ENCODE measurements at places on chromosomes 5 and 9.

DNA sequence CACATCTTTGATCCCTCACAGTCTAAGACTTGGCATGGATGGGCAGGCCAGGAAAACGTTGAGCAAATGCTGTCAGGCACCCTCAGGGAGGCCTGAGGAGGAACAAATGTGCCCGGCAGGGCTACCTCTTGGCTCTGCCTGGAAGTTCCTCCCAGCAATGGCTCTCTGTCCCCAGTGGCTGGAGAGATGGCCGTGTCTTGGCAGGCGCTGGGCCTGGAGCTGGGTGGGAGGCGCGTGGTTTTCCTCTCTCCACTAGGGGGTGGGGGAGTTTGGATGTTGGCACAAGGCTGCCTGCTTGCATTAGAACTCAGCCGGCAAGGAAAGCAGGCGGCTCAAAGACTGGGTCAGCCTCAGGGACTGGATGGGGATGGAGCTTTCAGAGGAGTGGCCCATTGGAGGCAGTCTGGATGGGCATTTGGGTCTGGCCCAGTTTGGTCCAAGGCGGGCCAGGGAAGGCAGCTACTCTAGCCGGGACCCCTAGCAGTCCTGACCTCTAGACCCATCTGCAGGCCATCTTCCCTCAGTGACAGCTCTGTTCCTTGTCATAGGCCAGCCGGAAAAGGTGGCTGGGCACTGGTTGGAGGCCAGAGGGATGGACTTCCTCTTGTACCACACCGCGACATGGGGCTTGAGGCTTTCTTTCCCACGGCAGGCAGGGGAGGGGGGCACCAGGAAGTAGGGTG, 68.2 kb upstream of the STC2 start:
- no peak for DNase-seq

GRCh38 chr5:14153932-14154731, 11.0 kb downstream of the TRIO start:
- DNase-seq, result no peak

DNA sequence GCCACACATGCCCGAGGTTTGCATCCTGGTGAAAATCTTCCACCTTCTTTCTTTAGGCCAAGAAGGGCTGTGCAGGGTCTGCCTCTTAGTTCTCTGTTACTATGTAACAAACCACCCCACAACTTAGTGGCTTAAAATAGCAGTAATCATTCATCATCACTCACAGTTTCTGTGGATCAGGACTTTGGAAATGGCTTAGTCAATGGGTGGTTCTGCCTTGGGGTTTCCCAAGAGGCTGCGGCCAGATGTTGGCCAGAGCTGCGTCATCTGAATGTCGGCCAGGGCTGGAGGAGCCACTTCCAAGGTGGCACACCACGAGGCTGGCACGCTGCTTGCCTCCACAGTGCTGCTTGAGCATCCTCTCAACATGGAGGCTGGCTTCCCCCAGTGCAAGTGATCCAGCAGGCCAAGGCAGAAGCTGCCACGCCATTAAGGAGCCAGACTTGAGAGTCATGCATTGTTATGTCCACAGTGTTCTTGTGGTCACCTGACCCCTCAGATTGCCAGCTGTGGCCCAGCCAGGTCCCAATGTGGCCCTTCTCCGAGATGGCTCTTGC, 135.2 kb downstream of the RXRA start:
- no peak for DNase-seq

GRCh38 chr5:548256-548655, 24.0 kb upstream of the SLC9A3 start:
- no peak for DNase-seq

DNA sequence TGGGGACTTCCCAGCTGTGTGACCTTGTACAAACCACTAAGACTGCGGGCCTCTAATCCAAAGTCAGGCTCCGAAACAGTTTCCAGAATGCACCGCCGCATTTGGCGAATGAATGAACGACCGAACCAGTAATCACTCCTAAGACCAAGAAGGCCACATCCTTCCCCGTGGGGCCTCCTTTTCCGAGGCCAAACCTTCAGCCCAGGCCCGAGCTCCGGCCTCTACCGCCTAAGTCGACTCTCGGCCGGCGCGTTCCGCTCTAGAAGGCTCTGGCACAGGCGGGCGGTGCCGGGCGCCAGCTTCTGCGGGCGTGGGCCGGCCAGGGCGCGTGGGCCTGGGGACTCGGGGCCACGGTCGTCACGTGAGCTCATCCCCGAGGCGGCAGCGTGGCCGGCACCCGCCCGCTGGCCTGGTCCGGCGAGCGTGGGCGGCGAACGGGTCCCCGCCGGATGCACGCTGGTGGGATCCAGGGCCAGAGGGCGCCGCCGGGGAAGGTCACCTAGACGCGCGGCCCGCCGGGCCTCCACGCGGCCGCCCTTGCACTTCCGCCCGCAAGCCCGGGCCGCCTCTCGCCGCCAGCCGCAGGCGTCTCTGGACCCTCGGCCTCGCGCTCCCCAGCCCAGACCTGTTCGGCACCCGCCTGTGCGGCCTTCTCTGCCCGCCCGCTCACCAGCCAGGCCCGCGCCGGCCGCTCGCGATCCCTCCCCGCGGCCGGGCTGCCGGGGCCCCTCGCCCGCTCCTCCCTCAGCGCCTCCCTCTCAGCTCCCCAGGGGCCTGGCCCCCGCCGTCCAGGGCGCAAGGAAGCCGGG, 754 bp downstream of the VDAC1 start:
- peak; percentile 6 for DNase-seq

GRCh38 chr5:150774145-150774544, 4.4 kb upstream of the SMIM3 start:
- no peak for DNase-seq

DNA sequence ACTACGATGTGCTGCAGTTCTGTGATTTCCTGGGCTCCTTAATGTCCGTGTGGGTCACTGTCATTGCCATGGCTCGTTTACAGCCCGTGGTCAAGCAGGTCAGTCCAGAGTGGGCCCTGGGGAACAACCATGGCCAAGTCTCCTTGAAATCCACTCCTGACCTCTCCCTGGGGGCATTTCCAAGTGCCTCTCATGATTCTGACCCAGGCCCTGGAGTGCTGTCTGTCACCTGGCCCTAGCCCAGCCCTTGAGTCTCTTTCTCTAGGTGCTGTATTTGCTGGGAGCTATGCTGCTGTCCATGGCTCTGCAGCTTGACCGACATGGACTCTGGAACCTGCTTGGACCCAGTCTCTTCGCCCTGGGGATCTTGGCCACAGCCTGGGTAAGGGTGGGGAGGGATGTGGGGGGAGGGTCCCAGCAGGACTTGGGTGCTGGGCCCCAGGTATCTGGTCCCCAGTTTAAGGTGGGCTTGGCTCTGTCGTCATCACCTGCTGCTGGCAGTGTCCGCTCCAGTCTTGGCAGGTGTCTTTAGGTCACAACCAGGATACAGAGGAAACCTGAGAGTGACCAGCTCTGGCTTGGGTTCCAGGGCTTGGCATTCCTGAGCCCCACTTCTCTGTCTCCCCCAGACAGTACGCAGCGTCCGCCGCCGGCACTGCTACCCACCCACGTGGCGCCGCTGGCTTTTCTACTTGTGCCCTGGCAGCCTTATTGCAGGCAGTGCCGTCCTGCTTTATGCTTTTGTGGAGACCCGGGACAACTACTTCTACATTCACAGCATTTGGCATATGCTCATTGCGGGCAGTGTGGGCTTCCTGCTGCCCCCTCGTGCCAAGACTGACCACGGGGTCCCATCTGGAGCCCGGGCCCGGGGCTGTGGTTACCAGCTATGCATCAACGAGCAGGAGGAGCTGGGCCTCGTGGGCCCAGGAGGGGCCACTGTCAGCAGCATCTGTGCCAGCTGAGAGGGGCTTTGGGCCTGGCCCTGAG, 17.0 kb downstream of the OR13J1 start:
- DNase-seq, result no peak

GRCh38 chr5:164680812-164681520, 1175.5 kb downstream of the MAT2B start:
- no peak for DNase-seq

GRCh38 chr9:2833096-2833495, 10.8 kb downstream of the PUM3 start:
- no peak for DNase-seq

- no peak for DNase-seq
Measured at GRCh38 chr5:91059409-91059808, 323.7 kb downstream of the ARRDC3 start.

GRCh38 chr5:151012862-151013261, 7.5 kb upstream of the GPX3 start:
- DNase-seq, result no peak

GRCh38 chr9:125160750-125161149, 17.4 kb upstream of the SCAI start:
- no peak for DNase-seq

DNA sequence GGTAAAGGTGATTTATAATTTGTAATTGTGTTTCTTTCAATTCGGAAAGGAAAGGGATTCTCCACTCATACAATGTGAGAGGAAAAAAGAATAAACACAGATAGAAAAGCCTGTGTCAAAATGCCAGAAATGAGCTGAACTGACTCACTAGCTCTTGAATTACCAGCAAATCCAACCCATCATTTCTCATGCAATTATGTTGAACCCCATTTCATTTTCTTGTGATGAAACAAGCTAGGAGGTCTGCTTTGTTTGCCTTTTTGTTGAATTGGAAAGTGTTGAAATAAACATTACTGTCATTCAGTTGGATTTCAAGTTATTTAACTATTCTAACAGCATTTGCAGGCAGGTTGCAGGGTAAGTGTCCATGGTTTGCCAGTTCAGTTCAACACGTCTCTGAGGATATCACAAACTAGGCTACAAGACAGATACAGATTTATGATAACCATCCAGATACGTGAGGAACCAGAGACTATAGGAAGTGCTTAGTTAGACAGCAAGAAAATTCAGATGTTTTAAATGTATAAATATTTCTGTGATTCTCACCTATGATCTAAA, 547.2 kb downstream of the MAT2B start:
- no peak for DNase-seq

- no peak for DNase-seq
Measured at GRCh38 chr5:11985993-11986392, 81.7 kb upstream of the CTNND2 start.

- no peak for DNase-seq
Measured at GRCh38 chr9:78073722-78074121, 42.1 kb upstream of the GNAQ start.

DNA sequence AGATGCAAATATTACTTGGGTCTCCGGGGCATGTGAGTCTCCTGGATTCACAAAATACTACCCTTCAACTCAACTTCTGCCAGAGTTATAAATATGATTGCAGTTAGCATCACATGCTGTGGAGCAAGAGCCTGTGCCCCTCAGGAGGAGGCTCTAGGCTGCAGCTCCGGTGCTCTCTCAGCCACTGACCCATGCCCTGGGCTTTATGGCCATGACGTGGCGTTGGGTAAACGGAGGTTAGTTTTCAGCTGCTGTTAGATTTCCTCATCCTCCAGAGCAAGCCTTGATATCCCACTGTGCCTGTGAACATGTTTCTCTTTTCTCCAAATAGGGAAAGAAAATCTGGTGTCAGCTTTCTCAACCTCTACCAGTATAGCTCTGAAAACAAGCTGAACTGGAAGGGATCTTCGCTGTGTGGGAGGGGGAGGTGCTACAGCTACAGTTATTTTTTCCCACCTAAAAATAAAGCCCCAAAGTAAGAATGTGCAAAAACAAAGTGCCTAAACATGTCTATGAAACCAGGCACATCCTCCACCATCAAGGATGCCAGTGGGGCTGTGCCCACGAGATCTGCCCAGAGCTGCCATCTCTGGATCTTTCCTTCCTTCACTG, 124.4 kb upstream of the GPR151 start:
- DNase-seq, result no peak

DNA sequence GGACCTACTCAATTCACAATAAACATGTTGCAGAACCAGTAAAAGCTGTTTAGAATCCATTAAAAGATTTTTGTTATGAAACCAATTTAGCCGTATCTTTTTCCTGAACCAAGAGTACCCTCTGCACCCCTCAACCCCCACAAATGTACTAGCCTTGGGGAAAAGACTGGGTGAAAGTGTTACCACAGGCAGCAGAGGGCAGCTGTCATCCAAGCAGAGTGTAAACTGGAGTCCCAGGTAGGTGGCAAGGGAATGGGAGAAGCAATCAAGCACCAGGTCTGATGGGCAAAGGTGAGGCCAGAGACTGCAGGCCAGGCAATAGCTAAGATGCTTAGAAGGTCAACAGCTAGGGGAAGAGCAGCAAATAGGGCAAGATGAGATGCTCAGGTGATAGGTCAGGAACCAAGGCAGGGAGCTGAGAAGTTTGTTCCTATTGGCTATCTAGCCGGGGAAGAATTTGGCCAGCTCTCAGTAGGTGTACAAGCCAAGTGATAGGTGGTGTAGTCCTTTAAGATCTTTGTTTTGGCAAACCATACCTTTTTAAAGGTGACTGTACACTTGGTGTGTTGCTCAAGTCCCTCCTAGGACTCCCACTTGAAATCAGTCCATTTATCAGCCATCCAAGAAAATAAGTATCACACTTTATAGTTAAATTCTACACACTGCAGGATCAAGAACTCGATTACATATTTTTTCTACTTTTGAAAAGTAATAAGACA, 77.8 kb upstream of the CCDC112 start:
- DNase-seq, result no peak

DNA sequence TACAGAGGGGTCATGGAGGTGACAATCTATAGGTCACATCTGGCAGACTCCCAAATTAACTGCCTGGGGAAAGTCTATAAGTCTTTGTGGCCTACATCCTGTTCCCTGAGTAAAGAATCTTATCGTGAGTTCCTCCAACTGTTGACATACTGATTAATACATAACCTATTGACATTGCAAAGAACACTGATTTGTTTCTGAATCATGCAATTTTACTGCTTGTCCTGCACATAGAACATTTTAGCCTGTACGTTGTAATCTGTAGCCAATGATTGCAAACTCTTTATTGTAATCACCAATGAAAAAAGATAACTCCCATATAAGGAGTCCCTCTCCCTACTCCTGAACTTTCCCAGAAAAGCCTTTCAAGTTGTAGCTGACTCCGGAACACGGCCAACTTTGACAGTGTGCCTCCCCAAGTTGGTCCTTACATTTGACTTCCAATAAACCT, 18.8 kb upstream of the OR2K2 start:
- DNase-seq, result no peak

DNA sequence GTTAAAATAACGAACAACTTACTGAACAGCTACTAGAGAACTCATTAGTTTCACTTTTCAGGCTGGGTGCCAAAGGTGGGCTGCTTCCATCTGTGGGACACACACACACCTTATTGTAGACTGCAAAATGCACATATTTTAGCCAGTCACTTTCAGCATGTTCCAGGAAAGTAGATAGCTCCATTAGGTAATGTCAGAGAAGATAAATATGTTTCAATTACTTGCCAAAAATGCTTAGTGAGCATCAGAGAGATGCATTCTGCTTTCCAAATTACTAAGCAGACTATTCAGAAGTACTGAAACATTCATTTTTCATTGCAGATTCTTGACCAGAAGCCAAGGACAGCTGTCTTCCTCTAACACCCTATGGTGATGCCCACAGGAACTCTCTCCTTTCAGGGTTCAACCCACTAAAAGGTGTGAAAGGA, 56.2 kb upstream of the APC start:
- no peak for DNase-seq

DNA sequence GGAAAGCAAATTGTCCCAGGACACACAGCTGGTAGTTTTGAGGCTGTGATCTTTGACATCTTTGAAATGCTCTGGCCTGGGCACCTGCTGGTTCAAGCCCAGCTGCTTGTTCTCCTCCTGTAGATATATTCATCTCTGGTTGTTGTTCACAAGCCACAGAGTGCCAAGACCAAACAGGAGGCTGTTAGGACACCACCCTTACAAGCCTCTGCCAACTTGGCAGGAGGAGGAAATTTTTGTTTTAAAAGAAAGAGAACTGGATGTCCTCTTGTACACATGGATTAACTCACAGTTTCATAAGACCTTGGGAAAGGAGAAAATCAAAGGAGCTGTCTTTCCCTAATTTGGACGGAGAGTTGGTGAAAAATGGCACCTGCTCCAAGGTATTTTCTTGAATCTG, 8.5 kb upstream of the ZFP62 start:
- DNase-seq, result no peak
